Activated CD8-positive, alpha-beta memory T cell treated with anti-CD3 and anti-CD28 coated beads for 4 hours (primary cell): ENCODE measurements at places on chromosomes 13 and 19.

GRCh38 chr19:4139614-4140236 lies 13.7 kb upstream of the CREB3L3 start:
- DNase-seq, result peak; percentile 71

DNA sequence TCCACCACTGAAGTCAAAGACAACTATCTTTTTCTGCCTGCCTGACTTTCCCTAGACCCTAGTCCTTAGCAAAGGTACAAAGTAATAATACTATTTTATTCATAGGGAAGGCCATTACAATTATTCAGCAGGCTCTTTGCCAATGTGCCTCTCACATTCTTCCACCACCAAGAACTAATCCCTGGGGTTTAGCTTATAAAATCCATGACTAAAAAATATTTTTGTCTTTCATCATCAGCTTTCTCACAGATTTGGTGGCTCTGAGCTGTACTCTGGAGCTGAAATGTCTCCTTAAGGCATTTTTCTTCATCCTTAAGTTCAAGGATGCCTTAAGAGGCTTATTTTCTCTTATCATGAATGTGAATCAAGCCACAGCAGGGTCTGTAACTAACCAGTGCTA lies 96.1 kb downstream of the OXGR1 start:
- DNase-seq, result no peak

GRCh38 chr19:53792721-53793433 lies 31.2 kb downstream of the NLRP12 start:
- peak; percentile 48 for DNase-seq

DNA sequence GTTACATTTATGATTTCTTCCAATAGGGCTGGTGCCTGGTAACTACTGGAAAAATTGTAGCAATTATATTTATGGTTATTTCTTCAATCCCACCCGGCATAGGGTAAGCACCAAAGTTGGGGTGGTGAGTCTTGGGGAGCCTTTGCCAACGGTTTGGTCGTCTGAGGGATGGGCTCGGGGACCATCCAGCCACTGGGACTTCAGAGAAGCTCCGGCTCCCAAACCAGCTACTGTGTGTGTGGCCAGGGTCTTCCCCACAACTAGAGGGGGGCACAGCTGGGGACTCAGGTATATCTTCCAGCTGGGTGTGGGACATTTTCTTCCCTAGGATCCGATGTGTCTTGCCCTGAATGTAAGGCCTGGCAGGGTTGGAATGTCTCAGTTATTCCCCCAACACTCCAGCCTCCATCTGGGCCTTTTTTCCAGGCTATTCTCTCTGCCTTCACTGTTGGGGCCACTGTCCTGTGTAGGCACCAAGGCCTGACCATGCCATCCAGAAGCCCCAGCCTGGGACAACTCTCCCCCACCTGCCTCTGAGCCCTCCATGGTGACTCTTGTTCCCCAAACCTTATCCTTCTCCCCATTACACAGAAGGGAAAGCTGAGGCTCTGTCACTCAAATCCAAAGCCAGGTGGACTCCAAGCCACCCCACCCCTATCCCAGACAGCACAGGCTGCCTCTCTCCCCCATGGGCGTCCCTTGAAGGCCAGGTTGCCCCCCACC lies 1.1 kb upstream of the IFI30 start:
- no peak for DNase-seq

GRCh38 chr13:26561651-26562511 lies 4.4 kb downstream of the WASF3 start:
- no peak for DNase-seq

DNA sequence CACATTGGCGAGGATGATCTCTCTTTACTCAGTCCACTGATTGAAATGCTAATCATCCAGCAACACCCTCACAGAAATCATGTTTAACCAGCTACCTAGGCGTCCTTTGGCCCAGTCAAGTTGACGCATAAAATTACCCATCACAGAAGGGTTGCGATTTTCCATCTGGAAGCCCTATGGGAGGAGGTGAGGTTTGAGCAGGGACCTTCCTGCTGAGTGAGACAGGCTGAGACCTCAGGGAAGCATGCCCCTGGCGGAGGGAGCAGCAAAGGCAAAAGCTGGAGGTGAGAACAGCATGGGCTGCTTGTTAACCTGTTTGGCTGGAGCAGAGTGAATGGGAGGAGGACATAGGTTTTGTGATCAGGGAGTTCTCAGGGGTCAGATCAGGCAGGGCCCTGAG lies 7.3 kb downstream of the TTC9B start:
- DNase-seq, result no peak

DNA sequence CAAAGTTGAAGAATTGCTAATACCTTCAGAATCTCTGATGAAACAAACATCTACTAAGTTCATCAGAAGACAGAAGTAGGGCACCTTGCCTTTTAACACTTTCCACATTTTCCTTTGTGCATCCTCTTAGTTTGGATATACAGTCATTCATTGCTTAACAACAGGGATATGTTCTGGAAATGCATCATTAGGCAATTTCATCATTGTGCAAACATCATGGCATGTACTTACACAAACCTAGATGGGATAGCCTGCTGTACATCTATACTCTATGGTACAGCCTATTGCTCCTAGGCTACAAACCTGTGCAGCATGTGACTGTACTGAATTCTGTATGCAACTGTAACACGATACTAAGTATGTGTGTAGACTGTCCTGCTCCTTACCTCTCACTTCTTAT lies 169.8 kb downstream of the SUCLA2 start:
- no peak for DNase-seq
